Stimulated activated CD8-positive, alpha-beta memory T cell treated with anti-CD3 and anti-CD28 coated beads, Interleukin-12 subunit alpha, Interleukin-12 subunit beta, amount 100 ng/mL, for 1 hour (primary cell): ENCODE measurements at places on chromosomes 1 and 21.

- DNase-seq: no peak
These were observed 52.1 kb downstream of the PIK3CD start for GRCh38 chr1:9703681-9704080.

GRCh38 chr1:161071886-161072371 is 2.2 kb upstream of the ARHGAP30 start:
- peak; percentile 27 for DNase-seq

GRCh38 chr1:156491151-156491949 is 9.2 kb downstream of the MEF2D start:
- DNase-seq: no peak

DNA sequence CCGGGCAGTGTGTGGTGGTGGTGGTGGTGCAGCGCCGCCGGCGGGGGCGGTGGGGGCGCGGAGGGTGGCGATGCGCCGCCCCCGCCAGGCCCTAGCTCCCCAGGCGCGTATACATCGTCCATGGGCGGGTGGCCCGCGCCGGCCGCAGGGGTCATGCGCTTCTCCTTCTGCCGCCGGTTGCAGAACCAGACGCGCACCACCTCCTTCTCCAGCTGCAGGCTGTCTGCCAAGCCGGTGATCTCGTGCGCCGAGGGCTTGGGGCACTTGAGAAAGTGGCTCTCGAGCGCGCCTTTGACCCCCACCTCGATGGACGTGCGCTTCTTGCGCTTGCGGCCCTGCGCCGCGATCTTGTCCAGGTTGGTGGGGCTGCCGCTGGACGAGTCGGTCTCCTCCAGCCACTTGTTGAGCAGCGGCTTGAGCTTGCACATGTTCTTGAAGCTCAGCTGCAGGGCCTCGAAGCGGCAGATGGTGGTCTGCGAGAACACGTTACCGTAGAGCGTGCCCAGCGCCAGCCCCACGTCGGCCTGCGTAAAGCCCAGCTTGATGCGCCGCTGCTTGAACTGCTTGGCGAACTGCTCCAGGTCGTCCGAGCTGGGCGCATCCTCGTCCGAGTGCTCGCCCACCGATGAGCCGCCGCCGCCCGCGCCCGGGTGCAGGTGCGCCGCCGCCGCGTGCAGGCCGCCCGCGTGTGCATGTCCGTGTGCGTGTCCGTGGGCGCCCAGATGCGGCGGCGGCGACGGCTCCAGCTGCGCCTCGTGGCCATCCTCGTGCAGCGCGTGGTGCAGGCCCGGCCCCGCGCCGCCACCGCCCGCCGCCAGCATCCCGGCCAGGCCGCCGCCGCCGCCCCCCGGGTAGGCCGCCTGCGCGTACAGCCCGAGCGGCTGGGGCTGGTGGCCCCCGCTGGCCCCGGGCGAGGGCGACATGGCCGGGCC is 926 bp downstream of the POU3F1 start:
- DNase-seq: no peak

- DNase-seq: no peak
These were observed 107.1 kb downstream of the TAS1R2 start for GRCh38 chr1:18752409-18752808.

- DNase-seq: no peak
These were observed 98.1 kb upstream of the NFIA start for GRCh38 chr1:60984062-60984799.

DNA sequence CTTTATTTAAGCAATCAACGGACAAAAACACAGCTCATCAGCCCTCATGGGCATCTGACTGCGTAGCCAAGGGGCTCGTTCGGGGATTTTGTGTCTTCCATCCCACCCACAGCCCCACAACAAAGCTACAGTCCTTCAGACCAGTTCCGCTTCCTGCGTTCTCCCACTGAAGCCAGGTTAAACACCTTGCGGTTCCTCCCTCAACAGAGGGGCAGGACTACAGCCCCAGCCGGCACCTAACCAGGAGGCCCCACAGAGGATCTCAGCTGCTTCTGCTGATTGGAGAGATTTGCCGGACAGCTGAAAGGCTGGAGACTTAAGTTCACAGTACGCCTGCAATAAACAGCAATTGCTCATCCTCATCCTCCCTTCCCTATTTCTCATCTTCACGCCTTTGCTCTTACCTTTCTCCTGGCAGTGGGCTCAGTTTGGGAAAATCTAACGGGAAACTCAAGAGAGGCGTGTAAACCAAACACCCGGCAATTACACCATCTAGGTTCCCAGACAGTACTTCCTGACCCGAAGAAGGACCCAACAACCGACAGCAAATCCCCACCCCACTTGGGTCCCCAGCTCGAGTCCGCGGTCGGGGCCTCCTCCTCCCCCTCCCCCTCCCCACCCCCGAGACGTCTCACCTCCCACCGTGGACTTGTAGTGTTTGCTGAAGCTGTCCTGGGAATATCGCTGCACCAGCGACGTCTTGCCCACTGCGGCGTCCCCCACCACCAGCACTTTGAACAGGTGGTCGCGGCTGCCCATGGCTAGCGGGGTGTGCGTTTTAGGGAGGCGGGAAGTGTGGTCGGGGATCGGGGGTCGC is 876 bp downstream of the RAB29 start:
- DNase-seq: no peak

GRCh38 chr21:31727181-31727580 is 4.7 kb downstream of the SCAF4 start:
- no peak for DNase-seq

- DNase-seq: no peak
These were observed 91.5 kb upstream of the F3 start for GRCh38 chr1:94633051-94633450.

DNA sequence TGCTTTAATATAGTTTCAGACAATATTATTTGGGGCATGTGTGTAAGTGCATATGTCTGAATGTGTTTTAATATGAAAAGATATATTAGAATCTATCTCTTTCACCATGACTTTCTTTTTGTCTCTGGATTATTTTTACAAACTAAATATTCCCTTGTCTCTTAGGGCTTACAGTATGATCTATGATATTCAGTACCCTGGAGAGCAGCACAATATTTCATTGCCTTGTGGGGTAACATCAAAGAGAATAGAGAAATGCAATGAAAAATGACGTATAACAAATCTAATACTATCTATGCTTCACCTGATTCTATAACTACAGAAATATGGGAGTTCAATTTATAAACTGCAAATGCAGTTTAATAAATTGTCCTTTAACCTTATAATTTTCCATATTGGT is 2084.5 kb downstream of the MRPL39 start:
- DNase-seq: no peak

DNA sequence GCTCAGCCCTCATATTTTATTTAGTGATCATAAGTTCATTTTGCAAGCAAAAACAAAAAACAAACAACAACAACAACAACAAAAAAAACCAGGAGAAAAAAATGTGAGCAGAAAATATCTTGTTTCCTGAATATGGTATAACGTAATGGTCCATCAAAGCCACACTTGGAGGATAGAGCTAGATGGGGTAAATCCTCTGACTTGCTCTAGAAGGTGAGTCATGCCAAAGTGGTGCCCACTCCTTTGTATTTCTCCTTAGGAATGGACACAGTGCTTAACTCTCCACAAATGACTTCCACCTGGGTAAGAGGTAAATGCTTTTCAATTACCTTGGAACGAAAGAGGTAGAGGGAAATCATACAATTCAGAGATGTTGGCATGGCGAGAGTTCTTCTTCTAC is 20.6 kb downstream of the PROX1 start:
- no peak for DNase-seq

DNA sequence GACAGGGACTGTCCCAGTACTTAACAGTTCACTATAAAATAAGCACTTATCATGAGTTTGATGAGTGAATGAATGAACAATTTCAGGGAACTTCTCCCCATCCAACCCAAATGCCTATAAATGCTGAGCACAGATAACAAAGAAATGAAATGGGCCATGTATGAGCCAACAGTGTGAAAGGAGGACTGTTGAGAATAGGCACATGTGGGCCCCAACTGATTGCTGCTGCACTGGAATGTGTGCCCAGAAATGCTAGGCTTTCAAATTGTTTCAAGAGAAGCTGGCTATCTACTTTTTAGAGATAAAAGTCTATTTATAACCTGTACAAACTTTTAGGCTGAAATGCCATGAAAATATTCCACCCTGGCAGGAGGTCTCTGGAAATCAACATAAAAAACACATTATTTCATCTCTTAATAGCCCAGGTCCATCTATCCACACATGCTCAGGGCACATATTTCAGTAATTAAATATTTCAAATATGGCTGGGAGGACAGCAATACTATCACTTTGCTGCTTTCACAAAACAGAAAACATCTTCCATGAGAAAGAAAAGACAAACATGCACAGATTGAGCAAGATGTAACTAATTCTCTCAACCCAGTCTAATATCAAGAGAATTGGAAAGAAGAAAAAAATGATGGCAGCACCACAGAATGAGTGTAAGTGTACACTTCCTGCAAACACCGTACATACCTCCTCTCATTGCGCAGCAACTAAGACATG is 49.8 kb downstream of the COLGALT2 start:
- no peak for DNase-seq

- DNase-seq: no peak
These were observed 144.2 kb downstream of the HIVEP3 start for GRCh38 chr1:41774471-41774990.

DNA sequence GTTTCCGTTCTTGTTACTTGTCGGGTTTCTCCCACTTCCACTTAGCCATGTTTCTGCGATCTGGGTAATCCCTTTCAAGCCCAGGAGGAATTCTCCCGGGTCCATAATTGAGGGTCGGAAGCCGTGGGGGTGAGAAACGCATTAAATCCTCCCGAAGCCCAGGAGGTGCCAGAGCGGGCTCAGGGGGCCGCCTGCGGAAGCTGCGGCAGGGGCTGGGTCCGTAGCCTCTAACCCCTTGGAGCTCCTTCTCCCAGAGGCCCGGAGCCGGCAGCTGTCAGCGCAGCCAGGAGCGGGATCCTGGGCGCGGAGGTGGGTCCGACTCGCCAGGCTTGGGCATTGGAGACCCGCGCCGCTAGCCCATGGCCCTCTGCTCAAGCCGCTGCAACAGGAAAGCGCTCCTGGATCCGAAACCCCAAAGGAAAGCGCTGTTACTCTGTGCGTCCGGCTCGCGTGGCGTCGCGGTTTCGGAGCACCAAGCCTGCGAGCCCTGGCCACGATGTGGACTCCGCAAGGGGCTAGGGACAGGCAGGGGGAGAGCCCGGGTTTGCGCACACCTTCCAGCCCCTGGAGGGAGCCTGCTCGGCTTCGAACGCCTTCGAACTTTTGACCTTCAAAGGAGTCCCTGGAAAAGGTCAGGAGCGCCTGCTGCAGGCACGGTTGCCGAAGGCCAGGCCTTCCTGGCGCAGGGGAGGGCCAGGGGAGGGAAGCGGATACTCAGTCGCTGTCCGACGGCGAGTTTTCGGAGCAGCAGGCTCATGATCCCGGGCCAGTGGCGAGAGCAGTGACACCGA is 1.7 kb upstream of the SIM2 start:
- DNase-seq: no peak

GRCh38 chr1:47796626-47797025 is 200.6 kb downstream of the TRABD2B start:
- DNase-seq: no peak

DNA sequence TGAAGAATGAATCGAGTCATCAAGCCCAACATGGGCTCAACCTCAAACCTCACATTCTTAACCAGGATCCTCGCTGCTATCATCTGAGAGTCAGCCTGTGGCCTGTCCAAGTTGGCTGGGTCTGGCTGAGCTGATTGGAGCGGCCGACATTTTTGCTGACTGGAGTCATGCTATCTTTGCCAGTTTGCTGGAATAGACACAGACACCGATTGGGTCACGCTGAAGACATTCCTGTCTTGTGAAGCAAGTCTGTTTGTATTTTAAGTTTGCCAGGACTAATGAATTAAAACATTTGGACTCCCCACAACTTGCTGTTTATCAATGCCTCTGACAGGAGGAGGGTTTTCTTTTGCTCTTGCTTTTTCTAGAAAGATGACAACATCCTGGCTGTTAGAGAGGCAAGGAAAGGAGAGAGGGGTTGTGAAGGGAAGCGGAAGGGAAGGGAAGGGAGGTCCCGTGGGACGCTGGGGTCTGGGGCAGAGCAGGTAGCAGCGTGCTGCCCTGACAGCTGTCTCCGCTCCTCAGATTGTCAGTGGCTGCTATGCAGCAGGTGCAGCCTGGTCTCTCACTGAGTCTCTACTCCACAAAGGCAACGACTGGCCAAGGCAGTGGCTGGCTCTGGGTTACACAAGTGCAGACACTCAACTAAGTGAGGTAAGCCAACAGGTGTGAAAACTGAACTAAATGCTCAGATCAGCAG is at the start of gene MAP3K7CL:
MAP3K7CL (plus strand) TSS at position 375 of the 700 bp plus-strand sequence. CDS start 2,701 bp downstream, outside the sequence.
- no peak for DNase-seq

DNA sequence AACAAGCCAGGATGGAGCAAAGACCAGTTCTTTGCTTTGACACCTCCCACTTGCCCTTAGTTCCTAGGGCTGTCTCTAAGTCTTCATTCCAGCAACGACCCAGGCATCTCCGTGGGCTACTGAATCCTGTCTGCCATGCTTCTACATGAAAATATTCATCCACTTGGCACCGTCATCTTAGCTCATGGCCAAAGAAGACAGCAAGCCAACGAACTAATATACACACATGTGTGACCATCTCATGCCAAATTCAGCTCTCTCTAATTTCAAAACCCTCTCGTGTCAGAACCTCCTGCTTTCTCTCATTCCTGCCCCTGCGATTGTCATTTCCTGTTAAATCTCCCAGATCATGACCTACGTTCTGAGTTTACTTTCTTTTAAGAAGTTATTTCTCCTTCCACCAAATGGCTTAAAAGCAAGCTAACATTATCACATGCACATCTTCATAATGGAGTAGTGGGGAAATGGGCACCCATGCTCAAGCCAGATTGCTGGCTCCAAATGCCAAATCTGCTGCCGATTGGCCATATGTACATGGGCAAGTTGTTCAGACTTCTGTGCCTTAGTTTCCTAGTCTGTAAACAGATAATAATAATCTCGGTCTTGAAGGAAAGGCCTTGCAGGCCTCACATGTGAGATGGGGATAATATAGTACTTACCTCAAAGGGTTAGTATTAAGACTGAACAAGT is 373.4 kb downstream of the USH2A start:
- DNase-seq: no peak

GRCh38 chr1:40877698-40878097 is 15.5 kb upstream of the CITED4 start:
- DNase-seq: no peak

DNA sequence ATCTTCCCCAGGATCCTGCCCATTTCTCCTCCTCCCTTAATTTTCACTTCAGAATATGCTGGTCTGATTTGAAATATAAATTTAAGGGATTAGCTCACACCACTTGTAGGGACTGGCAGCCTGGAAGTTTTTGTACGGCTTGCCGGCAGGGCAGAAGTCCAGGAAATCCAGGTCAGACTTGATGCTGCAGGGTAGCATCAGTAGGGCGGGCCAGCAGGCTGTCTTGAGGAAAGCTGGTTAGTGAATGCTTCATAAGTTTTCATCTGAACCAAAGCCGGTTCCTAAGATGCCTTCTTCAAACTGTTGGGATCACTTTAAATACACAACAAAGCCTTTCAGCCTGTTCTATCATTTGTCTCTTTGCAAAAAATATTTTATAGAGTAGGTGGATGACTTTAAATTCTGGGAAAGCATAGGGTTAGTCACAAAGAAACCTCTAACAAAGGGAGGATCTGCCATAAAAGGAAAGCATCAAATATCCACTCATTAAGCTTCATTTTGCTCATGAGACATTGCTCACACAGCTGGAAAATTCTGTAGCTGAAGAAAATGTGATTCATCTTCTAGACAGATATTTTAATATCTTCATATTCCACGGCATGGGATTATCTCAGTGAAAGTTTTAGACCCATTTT is 90.7 kb upstream of the GFI1 start:
- DNase-seq: no peak
